ENCODE measurements at places on chromosomes 11 and 22.

DNA sequence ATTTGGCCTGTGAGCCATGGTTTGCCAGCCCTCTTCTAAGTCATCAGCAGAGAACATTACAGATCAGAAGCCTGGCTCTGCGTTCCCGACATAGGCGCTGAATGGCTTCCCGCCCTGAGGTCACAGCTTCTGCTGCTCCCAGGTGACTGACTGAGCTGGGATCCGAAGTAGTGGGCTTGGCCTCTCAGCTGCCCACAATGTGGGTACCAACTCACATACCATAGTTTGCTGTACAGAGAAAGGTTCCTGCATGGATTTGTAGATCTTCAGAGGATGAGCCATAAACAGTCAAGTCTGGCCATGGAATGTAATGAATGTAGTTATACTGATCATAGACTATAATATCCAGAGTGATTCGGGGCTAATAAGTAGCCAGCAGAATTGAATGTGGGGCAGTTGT lies 42.6 kb downstream of the TEAD1 start:
- DNase-seq = no peak

- DNase-seq = no peak
Observed at GRCh38 chr11:93614173-93614722, 47.2 kb upstream of the CEP295 start.

GRCh38 chr22:20380486-20380885 lies 13.5 kb upstream of the ZNF74 start:
- no peak for DNase-seq

GRCh38 chr22:46008291-46008690 lies 31.3 kb upstream of the WNT7B start:
- DNase-seq = no peak

DNA sequence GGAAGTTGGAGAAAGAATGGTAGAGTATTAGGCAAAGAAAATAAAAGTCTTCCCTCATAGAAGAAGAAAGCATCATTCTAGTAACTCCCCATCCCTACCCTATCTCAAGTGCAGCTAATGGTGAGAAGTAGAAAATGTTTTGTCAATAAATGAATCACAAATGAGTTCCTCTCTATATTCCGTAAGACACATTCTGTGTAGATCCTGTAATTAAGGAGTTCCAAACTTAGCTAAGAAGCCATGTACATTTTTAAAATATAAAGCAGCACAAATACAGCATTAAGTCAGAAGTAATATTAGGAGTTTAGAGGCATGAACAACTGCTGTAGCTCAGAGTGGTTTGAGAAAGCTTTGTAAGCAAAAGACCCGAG lies 80.1 kb downstream of the GAB2 start:
- no peak for DNase-seq

DNA sequence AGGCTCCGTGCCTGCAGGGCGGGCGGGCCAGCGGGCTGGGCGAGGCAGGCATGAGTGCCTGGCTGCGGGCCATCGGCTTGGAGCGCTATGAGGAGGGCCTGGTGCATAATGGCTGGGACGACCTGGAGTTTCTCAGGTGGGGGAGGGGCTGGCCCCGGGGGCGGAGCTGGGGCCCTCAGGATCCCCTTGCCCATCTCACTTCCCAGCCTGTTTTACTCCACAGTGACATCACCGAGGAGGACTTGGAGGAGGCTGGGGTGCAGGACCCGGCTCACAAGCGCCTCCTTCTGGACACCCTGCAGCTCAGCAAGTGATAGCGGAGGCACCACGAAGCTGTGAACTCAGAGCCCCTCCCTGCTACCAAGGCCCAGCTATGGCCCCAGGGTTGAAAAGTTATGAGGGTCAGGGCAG lies 5.9 kb downstream of the PHOX2A start:
- no peak for DNase-seq

GRCh38 chr22:49106096-49106841 lies 721.4 kb downstream of the BRD1 start:
- DNase-seq = no peak

DNA sequence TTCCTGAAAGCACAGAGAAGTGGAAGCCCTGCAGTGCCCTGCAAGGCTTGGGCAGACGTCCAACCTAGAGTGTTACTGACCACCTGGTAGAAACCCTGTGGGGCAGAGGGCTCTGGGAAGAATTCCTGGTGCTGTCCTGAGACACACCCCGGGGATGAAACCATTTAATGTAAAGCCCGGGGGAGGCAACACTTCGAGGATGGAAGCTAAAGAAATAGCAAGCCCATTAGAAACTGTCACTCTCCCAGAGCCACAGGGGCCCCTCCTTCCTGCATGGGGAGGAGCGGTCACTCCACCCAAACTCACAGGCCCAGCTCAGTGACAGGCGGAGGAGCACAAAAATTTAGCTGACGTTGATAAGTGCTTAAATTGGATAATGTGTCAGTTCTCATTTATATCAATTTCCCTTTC lies 57.6 kb downstream of the NRXN2 start:
- no peak for DNase-seq

DNA sequence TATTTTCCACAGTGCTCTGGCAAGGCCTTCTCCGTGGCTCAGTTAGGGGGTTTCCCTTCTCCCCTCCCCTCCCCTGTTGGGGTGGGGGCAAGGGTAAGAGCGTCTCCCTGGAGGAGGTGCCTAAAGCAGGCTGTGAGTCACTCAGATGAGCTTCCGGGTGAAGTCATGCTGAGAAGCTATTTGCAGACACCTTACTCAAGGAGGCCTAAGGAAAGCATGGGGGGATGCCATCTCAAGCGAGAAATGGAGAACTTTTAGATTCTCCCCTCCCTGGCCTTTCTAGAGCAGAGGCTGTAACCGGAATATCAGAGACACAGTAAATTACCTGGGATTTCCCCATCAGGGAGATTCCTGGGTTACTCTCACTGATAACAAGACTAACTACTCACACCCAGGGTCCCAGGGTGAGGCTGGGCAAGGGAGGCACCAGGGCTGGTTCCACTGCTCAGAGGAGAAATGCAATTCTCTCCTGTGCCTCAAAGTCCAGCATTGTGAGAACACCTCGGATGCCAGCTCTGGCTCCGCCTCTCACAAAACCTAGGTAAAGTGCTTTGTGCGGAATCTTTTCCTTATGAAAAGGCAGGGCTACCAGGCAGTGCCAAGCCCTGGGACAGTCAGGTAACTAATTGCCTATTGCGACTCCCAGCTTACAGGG lies 123.6 kb downstream of the ABTB2 start:
- DNase-seq = no peak

- no peak for DNase-seq
Observed at GRCh38 chr11:13923182-13923581, 39.3 kb upstream of the SPON1 start.

GRCh38 chr11:35223991-35224390 lies 85.0 kb downstream of the CD44 start:
- no peak for DNase-seq

GRCh38 chr11:123765601-123766000 lies 11.3 kb upstream of the OR6X1 start:
- no peak for DNase-seq

GRCh38 chr11:98431463-98432359 lies 589.0 kb upstream of the CNTN5 start:
- DNase-seq = no peak

GRCh38 chr11:122707111-122707510 lies 51.6 kb downstream of the UBASH3B start:
- DNase-seq = no peak

DNA sequence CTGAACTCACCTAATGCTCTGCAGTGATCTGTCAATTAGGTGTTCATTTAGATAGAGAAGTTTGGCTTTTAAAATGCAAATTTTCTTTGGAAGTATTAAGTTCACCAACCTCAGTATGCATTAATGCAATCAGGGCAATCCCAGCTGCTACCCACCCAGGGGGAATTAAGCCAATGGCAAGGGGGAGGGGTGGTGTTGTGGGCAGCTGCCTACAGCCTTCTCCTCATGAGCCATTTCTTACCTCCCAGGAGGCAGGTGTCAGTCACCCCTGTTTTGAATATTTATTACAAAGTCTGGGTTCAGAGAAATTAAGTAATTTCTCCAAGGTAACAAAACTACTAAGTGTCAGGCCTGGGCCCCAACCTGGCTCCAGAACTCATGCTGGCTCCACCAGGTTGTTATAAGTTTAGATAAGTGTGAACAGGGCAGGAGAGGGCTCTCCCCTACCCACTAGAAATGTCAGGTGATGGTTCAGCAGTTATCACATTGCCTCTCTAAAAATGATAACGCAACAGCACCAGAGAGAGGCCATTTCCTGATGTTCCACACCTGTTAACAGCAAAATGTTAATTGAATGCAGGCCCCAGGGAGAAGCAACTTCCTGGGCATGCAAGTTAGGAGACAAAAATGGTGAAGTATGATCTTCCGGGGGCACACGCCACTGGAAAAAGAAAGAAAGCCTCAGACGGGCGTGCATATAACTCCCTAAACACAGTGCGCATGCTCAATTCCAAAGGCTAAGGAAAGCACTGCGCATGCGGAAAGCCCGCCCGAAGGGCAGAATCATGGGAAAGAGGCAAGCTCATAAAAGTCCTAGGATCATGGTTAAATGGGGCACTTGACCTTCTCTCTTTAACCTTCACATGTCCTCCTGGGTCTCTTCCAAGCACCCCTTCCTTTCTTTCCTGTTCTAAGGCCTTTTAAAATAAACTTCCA lies 35.4 kb upstream of the GNAZ start:
- DNase-seq = no peak

DNA sequence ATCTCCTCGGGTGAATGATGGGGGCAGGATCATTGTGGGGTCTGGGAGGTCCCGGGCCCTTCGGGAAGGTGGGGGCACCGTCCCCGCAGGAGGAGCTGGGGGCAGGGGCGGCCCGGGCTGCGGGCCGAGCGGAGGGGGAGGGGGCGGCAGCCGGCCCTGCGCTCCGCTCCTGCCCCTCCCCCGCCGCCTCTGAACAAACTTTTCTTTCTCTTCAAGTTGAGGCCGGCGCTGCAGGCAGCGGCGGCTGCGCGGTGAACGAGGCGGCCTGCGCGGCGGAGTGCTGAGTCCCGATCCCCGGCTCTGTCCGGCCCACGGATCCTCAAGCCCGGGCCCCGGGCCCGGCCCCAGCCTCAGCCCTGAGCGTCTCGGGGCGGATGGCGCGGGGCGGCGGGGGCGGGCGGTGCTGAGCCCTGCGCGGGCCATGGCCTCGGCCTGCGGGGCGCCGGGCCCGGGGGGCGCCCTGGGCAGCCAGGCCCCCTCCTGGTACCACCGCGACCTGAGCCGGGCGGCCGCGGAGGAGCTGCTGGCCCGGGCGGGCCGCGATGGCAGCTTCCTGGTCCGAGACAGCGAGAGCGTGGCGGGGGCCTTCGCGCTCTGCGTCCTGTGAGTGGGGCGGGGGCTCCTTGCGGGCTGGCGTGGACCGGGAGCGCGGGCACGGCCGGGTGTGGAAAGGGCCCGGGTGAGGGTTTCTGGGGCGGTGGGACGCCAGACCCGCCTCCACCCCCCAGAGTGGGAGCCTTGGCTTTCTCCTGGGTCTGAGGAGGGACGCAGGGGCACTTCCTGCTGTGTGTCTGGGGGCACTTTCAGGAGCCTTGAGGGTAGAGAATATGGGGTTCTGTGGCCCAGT lies at the start of gene INPPL1:
Gene INPPL1 (plus strand): TSS at position 204 of the 847 bp plus-strand sequence. CDS start 218 bp downstream, at position 422.
- no peak for DNase-seq

GRCh38 chr11:128457874-128458273 lies 129.5 kb downstream of the ETS1 start:
- no peak for DNase-seq

- DNase-seq = no peak
Observed at GRCh38 chr11:255816-256215, 19.0 kb downstream of the PSMD13 start.

- no peak for DNase-seq
Observed at GRCh38 chr11:111585371-111585770, 16.9 kb upstream of the SIK2 start.

GRCh38 chr11:66708094-66708493 lies 20.9 kb downstream of the SPTBN2 start:
- DNase-seq = no peak

- no peak for DNase-seq
Observed at GRCh38 chr22:35690001-35690400, 27.7 kb upstream of the APOL5 start.

DNA sequence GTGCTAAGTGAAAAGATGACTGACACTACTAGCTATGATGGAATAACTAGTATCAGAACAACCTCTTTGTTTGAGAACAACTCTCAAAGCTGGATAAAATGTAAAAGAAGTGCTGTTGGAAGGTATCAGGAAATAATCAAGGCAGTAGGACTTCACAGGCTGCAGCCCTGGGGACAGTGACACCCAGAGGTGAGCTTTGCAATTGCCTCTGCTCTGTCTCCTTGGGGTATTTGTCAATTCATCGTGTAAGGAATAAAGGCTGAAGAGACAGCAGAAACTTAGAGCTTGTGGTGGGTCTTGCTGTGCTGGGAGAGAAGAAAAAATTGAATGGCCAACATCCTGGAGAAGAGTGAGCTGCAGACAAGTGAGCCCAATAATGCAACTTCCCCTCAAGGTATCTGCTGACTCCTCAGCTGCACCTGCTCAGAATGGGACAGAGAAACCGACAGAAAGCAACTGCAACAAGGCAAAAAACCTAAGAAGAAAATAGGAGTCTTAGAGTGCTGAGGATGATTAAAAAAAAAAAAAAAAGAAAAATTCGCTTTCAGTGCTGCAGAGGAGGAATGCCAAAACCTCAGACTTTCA lies 141.1 kb downstream of the RCN1 start:
- DNase-seq = no peak

DNA sequence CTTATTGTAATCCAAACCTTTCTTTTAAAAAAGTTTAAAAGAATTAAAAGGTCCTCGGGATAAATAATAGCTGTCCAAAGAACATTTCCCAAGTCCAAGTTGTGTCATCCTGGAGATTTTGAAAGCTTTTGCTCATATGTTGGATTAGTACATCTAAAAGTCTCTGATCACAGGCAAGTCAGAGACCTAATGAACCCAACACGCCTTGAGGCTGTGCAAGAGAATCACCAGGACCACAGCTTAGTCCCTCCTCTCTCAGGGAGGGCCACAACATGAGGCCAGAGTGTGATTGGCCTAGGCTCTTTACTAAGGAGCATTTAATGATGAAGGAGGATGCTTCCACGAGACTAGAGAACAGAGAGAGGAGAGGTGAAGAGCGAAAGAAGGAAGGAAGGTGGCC lies 98.7 kb upstream of the OR5AK2 start:
- no peak for DNase-seq

DNA sequence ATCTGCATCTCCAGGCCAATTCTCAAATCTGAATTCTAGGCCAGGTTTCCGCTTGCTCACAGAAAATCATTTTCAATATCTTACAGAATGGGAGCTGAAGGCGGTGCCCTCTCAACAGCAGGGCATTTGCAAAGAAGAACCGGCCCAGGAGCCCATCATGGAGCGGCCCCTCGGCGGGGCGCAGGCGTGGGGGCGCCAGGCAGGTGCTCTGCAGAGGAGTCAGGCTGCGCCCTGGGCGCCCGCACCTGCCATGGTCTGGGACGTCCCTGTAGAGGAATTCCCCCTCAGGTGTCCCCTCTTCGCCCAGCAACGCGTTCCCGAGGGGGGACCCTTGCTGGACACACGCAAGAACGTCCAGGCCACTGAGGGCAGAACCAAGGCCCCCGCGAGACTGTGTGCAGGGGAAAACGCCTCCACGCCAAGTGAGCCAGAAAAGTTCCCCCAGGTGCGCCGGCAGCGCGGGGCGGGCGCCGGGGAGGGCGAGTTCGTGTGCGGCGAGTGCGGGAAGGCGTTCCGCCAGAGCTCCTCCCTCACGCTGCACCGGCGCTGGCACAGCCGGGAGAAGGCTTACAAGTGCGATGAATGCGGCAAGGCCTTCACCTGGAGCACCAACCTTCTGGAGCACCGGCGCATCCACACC lies 11.5 kb downstream of the ZNF74 start:
- no peak for DNase-seq
